Ureter (tissue), 1 donor: ENCODE measurements at places on chromosomes 1 and 21.

DNA sequence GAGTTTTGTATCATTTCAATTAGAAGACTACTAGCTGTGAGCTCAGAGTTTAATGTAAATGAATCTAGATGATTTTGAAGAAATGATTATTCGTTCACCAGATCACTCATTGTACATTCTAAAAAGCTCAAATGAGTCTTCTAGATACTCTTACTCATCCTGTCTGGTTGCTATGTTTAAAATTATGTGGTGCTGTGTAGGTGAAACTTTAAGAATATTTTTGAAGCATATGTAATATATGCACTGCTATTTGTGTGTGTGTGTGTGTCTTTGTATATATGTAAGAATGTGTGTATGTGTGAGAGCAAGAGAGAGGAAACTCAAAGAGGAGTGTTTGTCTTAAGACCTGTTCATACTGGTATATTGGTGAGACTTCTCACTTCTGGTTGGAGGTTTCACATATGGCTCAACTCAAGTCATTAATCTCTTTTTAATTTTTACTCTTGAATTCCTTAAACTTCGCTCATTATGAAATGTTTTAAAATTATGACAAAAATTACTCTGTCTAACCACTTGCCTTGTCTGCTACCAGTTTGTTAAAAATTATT lies 8.6 kb upstream of the C1orf105 start:
- DNase-seq: no peak

DNA sequence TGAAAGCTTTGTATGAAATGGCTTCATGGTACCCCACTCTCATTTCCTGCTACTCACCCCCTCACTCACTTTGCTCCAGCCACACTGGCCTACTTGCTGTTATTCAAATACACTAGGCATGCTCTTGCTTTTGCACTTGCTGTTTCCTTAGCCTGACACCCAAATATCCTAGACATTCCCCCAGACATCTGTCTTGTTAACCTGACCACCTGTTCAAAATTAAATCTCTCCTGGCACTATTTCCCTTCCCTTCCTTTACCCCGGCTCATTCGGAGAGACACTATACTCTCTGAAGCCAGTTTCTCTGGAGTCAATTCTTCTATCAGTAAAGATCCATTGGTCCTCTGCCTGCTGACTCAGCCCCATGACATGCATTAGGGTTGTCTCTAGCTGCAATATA lies 306.0 kb upstream of the SGIP1 start:
- no peak for DNase-seq

DNA sequence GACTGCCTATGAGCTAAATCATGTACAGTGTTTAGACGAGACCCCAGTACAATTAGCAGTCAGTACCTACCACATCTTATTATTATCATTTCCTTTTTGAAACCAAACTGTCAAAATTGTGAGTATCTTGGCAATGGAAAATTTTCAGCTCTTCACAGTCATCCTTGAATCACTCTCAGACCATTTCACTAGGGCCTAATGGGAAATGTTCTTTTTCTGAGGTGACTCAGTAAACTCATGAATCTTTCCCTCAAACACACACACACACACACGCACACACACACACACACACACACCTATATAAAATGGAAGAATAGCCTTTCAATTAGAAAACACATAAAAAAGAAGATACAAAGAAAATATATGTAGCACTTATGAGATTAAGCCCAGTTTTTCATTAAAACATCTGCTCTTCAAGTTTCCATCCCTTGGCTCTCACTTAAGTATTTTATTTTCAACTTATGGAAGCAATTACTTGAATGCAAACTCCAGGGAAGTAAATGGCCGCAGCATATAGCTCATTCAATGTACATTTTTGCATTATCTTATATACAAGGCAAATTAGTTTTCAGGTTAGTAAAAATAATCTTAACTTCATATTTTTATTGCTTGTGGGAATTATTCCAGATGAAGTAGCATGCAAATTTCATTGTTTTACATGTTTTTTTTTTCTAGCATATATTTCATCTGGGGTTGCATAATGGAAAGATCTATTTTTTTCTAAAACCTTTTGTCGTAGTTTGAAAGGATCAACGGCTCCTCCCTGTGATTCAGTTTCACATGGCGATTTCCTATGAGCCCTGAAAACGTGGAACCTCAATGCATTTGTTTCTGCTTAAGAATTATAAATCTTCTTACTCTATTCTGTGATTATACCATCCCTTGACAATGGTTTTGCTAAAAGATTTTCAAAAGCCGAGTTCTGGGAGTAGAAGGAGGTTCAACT lies 46.3 kb upstream of the TMPRSS15 start:
- DNase-seq: no peak

GRCh38 chr1:29800120-29800519 lies 563.8 kb downstream of the PTPRU start:
- no peak for DNase-seq

GRCh38 chr1:78003882-78004718 lies 639 bp upstream of the DNAJB4 start:
- DNase-seq: no peak

DNA sequence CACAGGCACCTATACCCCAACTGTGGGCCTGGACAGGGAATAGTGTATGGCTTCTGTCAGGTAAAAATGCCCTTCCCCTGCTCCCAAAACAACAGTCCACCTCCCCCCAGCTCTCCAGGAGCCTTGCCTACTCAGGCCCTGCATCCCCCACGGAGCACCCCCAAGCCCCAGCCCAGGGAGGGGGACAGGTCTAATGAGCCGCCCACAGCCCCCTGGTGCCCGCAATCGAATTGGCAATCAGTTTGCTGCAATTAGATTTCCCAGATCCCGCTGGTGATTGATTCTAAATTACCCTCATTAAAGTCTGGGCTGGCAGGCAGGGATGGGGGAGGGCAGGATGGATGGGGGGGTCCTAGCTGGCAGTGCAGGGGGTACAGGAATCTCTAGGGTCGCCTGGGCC lies 8.1 kb downstream of the SDC3 start:
- no peak for DNase-seq

GRCh38 chr1:184437291-184437690 lies 50.5 kb downstream of the C1orf21 start:
- DNase-seq: no peak

DNA sequence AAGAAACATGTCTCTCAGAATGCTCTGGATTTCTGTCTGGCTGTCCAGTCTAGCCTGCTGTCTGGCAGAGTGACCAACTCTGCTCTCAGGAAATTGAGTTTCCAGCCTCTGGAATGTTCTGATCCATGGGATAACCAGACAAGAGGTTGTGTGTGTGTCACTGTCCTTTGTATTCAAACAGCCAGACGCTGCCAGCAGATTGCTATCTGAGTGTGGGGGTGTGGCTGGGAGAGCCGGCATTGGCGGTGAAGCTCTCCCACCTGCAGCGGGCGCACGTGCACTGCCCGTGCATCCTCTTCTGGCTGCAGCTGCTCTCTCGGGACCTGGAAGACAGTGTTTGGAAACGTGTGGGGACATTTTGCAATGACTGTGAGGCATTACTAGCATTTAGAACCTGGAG lies 26.1 kb downstream of the PKP1 start:
- peak; percentile 81 for DNase-seq

- DNase-seq: peak; percentile 72
These were observed 6.7 kb upstream of the FAM167B start for GRCh38 chr1:32240140-32240951.

DNA sequence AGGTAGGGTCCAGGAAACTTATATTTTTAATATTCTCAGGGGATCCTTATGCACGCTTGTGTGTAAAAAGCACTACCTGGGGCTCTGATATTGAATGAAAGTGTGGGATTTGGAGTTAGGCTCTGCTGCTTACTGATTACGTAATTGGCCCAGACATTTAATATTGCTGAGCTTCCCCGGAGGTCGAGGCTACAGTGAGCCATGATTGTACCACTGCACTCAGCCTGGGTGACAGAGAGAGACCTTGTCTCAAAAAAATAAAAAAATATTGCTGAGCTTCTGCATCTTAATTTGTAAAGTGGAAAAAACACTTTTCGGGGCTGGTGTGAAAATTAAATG lies 62.2 kb upstream of the KIF26B start:
- peak; percentile 7 for DNase-seq

DNA sequence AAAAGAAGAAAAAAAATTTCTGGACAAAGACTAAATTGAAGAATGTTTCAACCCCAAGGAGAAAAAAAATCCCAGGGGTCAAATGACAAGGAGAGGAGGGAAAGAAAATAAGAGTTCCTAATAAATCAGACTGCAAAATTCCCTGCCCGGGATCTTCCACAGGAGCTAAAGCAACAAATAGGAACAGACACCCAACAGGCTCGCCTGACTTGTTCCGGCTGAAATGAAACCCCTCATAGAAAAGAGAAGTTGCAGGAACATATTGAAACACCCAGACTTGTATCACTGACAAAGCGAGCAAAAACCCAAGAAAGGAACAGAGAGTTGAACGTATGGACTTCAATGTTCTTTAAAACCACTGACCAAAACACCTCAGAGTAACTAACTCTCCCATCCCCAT lies 123.0 kb downstream of the TIAM1 start:
- no peak for DNase-seq

- no peak for DNase-seq
These were observed 101.0 kb downstream of the ELAVL4 start for GRCh38 chr1:50209749-50210148.

GRCh38 chr1:43319766-43320165 lies 17.9 kb upstream of the MPL start:
- DNase-seq: no peak

GRCh38 chr1:119865627-119866026 lies 30.7 kb downstream of the ADAM30 start:
- no peak for DNase-seq

- no peak for DNase-seq
These were observed 1.2 kb downstream of the CEP170 start for GRCh38 chr1:243253926-243254232.

GRCh38 chr21:27060190-27060589 lies 93.3 kb upstream of the ADAMTS5 start:
- DNase-seq: no peak

DNA sequence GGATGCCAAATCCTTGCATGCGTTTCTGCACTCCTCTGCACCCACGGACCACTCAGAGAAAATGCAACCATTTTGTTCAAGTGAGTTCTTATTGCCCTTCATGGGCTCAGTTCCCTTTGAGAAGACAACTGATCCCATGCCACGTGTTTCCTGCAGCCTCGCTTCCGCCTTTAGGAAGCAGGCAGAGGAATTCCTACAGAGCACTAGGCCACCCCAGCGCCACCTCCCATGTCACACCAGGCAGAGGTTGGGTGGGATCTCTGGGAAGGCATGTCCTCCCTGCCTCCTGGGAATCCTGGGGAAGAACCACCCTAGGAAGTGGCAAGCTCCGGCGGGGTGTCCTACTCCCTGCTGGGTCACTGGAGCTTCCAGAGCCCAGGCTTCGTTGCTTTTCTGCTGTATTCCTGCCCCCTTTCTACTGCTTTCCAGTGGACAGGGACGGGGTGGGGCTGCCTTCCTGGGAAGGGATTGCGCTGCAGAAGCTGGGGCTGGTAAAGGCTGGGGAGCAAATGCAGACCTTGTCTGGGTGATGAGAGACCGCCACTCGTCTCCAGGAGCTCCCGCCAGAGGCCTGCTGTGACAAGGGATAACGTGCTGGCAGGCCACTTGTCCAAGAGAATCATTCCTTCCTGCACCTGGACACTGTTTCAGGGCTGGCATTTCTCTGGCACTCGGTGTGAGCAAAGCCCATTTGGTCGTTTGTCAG lies 478.2 kb upstream of the VAMP3 start:
- peak; percentile 28 for DNase-seq

DNA sequence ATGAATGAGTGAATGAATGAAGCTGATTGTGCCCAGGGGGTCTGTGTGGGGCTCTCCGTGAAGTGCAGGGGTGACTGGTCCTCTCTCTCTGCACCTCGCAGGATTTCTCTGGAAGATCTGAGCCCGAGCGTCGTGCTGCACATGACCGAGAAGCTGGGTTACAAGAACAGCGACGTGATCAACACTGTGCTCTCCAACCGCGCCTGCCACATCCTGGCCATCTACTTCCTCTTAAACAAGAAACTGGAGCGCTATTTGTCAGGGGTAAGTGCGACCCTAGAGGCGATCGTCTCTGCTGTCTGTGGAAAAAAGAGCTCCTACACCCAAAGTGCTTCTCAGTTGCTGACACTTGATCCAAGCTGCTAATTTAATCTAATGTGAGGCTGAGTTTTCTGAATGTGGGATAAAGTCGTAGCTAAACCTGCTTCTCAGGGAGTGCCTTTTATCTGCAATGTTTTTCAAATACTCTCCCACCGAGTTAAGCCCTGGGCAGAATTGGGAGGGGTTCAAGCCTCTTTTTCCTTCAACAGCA lies 101.7 kb downstream of the HUNK start:
- DNase-seq: no peak

- DNase-seq: no peak
These were observed 47.1 kb upstream of the CYP2J2 start for GRCh38 chr1:59973719-59974118.

GRCh38 chr1:53410100-53410541 lies 49.1 kb upstream of the DMRTB1 start:
- DNase-seq: peak; percentile 37

GRCh38 chr1:212504171-212504803 lies 71.6 kb downstream of the NENF start:
- no peak for DNase-seq

GRCh38 chr1:39269791-39270342 lies 65.4 kb downstream of the MACF1 start:
- DNase-seq: no peak

- no peak for DNase-seq
These were observed 121.0 kb downstream of the ATP5PO start for GRCh38 chr21:33794596-33794995.

DNA sequence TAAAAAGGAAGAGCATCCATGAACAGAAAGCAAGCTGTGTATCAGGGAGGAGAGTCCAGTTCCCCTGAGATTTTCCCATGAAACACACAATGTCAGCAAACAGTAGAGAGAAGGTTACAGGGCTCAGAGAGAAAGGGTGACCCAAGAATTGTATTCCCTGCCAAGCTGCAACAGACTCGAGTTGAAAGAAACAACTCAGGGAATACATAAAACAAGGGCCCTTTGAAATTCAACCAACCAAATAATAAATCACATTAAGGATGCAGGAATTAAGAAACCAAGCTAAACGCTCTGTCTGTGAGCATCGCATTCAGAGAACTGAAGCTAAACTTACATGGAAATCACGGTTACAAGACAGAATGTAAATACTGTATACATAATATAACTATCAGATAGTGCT lies 20.2 kb downstream of the S100A16 start:
- DNase-seq: no peak

DNA sequence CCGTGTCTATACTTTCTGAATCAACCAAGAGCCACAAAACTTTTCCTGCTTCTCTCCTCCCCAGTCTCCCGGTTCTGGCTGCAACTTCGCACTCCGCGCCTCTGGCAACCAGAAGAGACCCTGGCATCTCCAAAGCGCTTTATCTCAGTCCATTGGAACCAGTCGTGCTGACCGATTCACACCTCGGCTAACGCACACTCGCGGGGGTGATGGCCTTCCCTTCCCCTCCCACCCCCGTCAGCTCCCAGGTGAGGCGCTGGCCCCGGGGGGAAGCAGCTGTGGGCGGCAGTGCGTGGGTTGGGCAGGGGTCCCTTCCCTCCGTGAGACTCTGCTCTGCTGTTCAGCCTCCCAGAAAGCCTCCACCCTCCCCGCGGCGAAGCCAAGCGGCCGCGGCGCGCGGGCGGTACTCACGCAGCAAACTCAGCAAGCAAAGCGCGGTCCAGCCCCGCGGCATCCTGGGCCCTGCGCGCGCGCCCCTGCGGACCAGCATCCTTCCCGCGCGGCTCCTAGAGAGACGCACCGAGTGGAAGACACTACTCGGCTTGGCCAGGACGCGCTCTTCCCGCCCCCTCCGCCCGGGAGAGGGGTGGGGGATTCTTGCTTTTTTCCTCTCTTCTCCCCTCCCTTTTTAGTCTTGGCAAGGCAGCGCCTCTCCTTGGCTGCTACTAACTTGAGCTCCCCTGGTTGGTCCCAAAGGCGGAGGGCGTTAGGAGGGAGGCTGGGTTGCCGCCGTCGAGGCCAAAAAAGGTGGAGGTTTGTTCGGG lies at the start of gene CD34:
Gene CD34, minus strand, starts transcription at position 535 of the 764 bp plus-strand sequence. Its CDS starts 45 bp downstream, at position 490.
- no peak for DNase-seq
